ENCODE measurements at places on chromosomes 2 and 18. TPM values are rescaled to one million over a fixed set of nuclear protein-coding genes. Genes with fewer than 3 reads are reported as not detected.

DNA sequence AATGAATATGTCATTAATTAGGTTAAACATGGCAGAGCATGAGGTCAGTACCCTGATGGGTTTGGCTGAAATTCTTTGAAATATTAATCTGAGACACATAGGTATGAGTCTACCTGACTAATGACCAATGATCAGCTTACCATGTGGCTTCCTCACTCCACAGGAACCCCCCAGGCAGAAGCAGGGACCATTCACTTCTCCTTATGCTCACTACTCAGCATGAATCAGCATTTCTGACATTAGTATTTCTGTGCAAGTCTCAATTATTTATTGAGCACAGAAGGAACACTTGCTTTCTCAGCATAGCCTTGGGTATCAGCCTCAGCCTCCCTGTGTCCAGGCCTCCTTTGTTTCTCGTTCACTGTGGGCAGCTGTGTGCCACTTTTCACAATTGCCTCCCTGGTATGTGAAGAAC, 9.3 kb upstream of the KCNE4 start:
- no peak for DNase-seq

DNA sequence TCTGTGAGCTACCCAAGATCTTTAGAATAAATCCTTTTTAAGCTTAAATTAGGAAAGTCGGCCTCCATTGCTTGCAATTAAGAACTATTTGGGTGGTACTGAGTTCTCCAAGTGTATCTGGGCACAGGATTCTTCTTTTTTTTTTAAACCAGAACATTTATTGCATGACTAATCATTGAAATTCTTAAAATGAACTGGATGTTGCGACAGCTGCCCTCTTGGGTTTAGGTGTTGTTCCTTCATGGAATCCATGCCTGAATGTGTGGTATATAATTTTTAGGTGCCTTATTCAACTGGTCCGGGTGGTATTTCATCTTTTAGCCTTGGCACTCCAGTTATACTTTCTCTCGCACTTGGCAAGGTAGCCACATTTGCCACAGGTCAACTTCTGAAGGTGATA, 14.5 kb upstream of the KCNK3 start:
- no peak for DNase-seq

GRCh38 chr2:223314811-223315210, 262.8 kb downstream of the KCNE4 start:
- no peak for DNase-seq

DNA sequence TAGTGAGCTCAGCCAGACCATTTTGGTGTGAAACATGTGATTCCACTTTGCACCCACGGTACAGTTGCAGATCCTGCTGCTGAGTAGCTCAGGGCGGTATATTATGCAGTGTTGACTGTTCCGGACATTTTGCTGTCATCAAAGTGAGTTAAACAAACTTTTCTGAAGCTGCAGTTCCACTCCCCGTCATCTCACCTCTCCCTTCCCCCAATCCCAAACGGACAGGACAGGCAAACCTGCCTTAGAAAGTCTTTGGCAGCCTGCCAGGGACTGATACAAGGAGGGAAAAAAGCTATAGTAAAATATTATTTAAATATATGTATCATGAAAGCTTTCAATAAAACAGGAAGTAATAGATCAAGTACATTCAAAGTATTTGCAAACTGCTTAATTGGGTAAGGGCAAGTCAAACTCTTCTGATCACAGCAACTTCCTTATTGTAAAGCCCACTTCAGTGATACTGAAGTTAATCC, 35.5 kb upstream of the SP5 start:
- no peak for DNase-seq

ABCG8 gene
- not detected for total RNA-seq

DOCK10 gene
- total RNA-seq = 159 TPM

SERPINB3 gene
- total RNA-seq = not detected
